A673 (cell line): ENCODE measurements at places on chromosomes 7 and 10. TPM values are rescaled to one million over a fixed set of nuclear protein-coding genes. Genes with fewer than 3 reads are reported as not detected.

GRCh38 chr7:78149787-78150186, 351.2 kb downstream of the PHTF2 start:
- no peak for DNase-seq

DNA sequence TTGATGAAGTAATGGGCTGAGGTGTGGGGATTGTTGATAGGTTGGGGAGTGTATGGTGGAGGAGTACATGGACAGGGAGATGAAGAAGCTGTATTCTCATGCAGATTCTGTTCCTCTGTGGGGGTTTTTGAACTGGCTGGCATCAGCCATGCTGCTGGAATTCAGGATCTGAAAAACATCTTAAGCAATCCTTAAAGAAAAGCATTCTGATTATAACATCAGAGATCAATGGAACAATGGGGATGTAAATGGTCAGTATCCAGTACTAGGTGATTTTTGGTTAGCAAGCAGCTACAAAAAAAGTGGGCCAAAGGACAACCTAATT, 247.5 kb upstream of the GALNT17 start:
- no peak for DNase-seq

- DNase-seq: peak; percentile 33
Measured at GRCh38 chr10:46541017-46541661, 15.3 kb downstream of the GPRIN2 start.

Gene UCN3
- total RNA-seq: not detected in 2 replicates
